ENCODE measurements at places on chromosomes 2 and 18.

DNA sequence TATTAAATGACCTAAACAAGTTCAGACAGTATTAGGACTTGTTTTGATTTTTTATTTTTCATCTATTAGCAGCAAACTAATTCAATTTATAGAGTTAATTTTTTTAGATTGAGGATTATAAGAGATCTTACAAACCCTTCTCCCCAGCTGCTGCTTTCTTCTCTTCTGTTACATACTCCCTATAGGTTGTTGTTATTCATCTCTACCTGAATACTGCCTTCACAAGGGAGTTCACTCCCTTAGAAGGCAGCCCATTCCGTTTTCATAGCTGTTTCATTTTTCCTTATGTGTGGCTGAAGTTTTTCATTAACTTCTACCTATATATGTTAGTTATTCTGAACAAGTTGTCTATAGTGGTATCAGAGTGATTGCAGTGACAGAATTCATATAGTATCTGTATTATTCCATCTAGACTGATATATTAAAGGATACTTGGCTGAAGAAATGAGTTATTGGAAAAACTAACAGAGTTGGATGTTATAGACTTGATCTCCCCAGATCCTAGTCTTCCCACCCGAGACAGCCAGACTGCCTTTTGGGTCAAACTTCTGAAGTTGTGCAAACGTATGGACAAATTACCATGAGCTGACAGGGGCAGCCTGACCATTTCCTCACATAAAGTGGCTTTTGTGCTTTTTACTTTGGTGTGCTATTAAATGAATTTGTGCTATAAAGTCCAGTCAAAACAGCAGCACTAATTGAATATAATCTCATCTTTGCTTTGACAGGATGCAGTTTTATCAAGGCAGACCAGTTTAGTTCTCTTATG lies 8.7 kb downstream of the GLS start:
- no peak for DNase-seq

- no peak for DNase-seq
Measured at GRCh38 chr2:195575879-195576401, 81.1 kb upstream of the SLC39A10 start.

DNA sequence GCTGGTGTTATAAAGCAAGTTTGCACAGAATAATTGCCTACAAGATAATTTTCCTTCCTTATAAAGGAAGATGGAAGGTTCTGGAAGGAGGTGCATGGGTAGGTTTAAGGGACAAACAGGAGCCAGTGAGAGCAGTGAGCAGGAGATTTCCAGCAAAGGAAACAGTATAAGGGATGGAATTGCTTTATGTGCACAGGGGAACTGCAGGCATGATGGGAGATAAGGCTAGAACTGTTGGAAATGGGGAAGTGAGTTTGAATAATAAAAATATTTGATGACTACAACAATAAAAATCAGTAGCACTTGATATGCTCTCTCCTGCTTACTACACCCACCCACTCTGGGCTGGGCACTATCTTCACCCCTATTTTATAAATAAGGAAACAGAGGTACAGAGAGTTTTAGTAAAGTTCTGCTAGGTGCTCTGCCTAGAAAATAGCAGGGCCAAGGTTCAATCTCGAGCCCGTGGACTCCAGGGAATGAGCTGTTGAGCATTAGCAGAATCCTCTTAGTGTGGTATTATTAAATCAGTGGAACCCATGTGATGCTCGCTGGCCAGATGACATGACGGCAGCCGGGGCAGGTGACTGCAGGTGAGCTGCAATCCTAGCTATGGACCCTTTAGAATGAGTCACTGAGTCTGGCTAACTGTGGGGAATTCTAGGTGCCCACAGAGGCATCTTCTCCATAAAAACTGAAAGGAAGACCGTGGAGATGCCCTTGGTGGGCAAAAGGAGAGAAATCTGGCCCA lies 302.5 kb downstream of the PIEZO2 start:
- no peak for DNase-seq

DNA sequence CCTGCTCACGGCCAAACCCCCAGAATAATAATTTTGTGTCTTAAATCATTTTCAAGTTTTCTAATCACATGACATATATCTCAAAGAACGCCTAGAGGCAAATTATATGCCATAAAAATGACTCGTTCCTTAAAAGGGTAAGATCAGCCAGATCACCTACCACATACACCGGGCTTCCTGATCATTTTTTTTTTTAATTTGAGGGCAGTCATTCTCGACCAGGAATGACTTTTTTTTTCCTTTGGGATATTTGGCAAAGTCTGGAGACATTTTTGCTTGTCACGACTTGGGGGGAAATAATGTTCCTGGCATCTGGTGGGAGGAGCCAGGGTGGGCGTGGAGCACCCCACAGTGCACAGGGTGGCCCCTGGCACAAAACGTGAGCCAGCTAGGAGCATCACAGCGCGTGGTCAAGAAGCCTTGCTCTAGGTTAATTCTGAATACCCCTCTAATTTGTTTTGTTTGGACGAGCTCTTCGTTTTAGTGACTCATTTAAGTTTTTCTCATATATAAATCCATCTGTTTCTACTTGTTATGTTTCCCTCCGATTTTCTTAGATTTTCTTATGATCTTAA lies 94.9 kb downstream of the TWIST2 start:
- DNase-seq = no peak

- DNase-seq = no peak
Measured at GRCh38 chr18:12891561-12891960, 7.5 kb upstream of the PTPN2 start.

GRCh38 chr2:70214953-70215549 lies 24.2 kb upstream of the C2orf42 start:
- no peak for DNase-seq

DNA sequence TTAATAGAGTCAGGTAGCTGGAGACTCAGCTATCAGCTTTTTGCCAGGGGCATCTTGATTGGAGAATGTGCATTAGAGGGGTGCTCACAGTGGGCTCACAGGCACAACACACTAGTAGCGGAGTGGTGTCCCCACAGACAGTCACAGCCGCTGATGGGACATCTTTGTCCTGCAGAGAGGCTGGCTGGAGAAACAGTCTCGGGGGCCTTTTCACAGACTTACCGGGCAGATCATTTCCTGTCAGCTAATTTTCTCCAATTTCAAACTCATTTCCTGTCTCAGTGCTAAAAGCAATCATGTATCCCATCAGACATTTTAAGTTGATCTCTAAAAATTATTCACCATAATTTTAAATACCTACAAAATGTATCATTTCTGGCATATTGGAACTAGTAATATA lies 562.6 kb downstream of the DCDC2C start:
- DNase-seq = no peak

DNA sequence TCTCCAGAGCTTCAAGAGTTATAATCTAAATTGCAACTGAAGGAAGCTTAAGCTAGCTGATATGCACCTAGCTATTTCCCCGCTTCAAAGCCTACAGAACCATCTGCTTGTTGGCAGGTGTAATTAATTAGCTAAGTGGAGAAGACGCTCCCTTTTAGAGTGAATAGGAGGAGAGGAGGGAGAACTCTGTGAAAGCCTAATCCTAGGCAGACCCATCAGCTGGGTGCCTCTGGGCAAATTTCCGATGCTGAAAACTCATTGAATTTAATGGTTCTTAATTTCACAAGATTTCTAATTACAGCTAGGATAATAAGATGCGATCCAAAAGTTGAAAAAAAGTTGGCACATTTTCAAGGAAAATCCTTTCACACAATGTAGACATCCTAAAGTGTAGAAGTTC lies 735.9 kb downstream of the ERBB4 start:
- peak; percentile 25 for DNase-seq

GRCh38 chr2:214529514-214529913 lies 118.7 kb downstream of the VWC2L start:
- DNase-seq = no peak

DNA sequence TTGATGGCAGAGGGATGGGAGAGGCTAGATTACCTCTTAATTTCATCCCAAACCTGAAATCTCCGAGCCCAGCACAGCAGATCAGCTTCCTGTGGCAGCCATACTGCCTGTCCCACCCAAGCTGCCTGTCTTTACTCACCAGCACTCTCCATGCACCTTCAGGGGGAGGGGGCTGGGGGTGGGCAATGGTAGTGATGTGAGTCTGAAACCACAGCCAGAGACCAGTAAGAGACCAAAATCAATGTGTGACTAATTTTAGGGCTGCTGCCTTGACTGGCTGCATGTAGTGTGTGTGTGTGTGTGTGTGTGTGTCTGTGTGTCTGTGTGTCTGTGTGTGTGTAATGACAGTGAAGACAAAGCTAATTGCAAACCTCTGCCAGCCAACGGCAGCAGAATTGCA lies 11.7 kb upstream of the TEX261 start:
- no peak for DNase-seq

DNA sequence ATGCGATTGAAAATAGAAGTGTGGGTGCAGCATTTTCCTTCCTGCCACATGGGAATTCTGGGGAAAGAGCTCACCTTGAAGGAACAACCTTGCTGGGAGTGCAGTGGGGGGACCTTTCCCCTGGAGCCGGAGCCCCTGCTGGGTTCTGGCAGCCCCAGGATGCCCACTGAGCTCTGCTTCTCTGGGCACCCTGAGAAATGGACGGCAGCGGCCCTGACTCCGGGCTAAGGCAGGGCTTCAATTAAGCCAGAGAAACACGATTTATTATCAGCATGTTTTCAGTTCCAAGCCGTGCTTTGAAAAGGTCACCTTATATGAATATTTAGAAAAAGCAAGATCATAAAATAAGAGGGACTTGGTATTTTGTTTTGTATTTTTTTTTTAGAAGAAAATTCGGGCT lies 68.5 kb downstream of the KLHL29 start:
- DNase-seq = no peak

GRCh38 chr2:41167014-41167413 lies 715.1 kb upstream of the SLC8A1 start:
- DNase-seq = no peak
